Activated T-helper 2 cell treated with anti-CD3 and anti-CD28 coated beads, Interferon-gamma antibody, Interleukin-2, Interleukin-4, amounts not matched to agents 10 μg/mL and 5 μg/mL and 100 μg/mL, durations not matched to agents 14 hours and 24 hours and 36 hours (primary cell): ENCODE measurements at places on chromosomes 16 and 17. TPM values are rescaled to one million over a fixed set of nuclear protein-coding genes. Genes with fewer than 3 reads are reported as not detected.
A peak's percentile ranks its signal among the peaks of the same experiment; 100 is the strongest.

DNA sequence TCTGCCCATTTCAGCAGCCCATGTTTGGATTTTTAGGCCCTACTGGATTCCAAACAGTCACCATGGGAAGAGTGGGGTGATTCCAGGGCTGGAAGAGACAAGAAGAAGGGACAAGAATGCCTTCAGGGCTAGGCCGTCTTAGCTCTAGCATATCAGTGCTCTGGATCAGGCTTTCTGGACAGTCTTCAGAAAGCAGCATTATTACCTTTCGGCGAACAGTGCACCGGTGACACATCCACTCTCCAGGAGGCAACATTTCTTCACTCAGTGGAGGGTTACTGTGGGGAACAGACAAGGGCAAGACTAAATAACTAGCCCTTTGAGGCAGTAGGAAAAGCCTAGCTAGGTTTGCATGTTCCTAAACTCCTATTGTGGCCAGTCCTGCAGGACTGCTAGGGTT, 23.9 kb upstream of the DHRS13 start:
- no peaks in the 10 kb centered on the region for H3K27me3 ChIP-seq
- H3K36me3 ChIP-seq = peaks cover 80% of the 10 kb centered on the region
- H3K27ac ChIP-seq = peak overlapping the region; percentile 73
- H3K4me3 ChIP-seq = no peak overlapping the region
- peaks cover 49% of the 10 kb centered on the region for H3K4me1 ChIP-seq

DNAH17 gene
- total RNA-seq = 0.11 and 0.30 TPM in 2 replicates

DNA sequence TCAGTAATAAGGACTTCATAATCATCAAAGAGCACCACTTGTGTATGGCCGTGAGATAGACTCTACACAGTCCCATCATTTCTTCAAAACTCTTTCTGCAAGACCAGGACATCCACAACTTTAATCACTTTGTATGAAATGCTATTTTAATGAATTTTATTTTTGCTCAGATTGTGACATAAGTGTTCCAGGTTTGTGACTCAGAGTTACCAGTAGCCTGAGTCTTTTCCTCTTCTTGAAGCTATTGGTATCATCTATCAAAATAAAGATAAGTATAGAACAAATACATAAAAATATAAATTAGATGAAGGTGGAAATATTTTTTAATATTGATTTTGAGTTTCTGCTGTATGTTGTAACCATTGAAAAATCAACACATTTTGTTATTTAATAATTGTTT, 16.6 kb upstream of the VWA3A start:
- no peak for DNase-seq
- H3K36me3 ChIP-seq = peaks cover 3% of the 10 kb centered on the region
- no peak overlapping the region for H3K4me3 ChIP-seq
- H3K27ac ChIP-seq = no peak overlapping the region

DNA sequence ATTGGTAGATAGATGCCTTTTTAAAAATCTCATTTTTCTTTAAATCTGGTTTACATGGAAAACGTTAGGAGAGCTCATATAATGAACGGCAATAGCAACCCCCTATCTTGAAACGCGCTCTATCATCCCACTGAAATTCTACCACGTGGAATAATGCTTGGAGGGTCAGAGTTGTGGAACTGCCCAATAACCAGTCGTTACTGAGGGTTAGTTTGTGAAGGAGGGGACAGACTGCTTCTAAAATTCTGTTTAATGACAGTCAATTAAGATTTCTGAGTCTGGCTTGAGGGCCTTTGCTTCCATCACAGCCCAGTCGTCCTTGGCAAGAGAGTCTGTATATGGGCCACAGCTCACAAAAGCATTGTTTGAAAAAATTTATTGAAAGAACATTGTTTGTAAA, 482 bp downstream of the IRF8 start:
- peaks cover 23% of the 10 kb centered on the region for H3K27me3 ChIP-seq
- H3K27ac ChIP-seq = peak overlapping the region; percentile 56
- H3K4me3 ChIP-seq = peak overlapping the region; percentile 85
- DNase-seq = no peak
- peaks cover 48% of the 10 kb centered on the region for H3K4me1 ChIP-seq
